Endodermal cell (in vitro differentiated cells): ENCODE measurements at places on chromosomes 6 and 20.

DNA sequence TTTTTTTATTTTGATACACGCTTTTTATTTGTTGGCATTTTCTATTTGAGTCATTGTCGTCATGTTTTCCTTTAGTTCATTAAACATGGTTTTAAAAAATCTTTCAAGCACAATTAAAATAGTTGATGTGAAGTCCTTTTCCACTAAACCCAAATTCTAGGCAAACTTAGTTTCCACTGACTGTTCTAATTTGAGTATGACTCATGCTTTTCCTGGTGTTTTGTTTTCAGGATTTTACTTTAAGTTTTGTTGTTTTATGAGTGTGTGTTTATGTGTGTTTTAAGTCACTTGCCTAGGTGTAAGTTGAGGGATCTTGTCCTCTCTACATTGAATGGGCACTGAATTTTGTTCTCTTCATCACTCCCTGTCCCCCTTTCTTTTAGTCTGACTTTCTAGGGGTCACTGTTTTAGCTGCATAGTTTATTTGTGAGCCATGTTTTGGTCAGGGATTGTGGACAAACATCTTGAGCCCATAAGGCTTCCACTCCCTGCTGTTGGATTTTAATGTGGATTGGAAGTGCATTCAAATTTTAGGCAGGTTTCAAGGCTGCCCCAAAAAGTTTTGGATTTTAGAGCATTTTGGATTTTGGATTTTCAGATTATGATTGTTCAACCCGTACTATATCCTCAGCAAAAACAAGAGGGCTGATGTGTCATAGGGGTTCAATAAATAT lies 94.8 kb downstream of the CDYL start:
- H3K4me3 ChIP-seq, result no peak overlapping the region
- H3K27ac ChIP-seq, result no peak overlapping the region
- no peak for DNase-seq
- no peaks in the 10 kb centered on the region for H3K4me1 ChIP-seq
- no peaks in the 10 kb centered on the region for H3K27me3 ChIP-seq

- H3K4me1 ChIP-seq, result no peaks in the 10 kb centered on the region
- DNase-seq, result no peak
- no peaks in the 10 kb centered on the region for H3K27me3 ChIP-seq
- no peak overlapping the region for H3K27ac ChIP-seq
Measured at GRCh38 chr6:169776379-169776778, 25.0 kb downstream of the ERMARD start.

DNA sequence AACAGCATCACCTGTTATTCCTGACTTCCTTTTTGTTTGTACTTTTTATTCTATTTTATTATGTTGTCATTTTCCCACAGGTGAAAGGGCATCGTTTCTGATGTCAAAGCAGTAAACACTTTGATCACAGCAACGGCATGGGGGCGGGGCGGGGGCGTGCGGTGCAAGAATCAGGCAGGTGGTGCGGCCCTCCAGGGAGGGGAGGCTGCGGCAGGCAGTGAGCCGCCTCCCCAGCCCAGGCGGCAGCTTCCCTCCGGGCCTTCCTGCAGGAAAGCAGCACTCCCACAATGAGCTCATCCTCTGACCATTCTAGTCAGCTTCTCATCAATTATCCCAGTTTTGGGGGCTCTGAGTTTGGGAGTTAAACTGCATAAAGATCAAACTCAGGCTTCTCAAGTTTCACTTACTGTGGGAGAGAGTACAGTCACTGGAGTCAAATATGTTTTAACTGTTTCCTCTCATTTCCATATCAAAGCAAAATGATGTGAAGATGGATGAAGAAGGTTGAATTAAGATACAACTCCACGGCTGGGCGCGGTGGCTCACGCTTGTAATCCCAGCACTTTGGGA lies 608.4 kb upstream of the AGPAT4 start:
- no peak overlapping the region for H3K4me3 ChIP-seq
- H3K36me3 ChIP-seq, result no peaks in the 10 kb centered on the region
- no peaks in the 10 kb centered on the region for H3K4me1 ChIP-seq
- H3K27me3 ChIP-seq, result no peaks in the 10 kb centered on the region
- no peak for DNase-seq
- no peak overlapping the region for H3K27ac ChIP-seq

GRCh38 chr6:144415014-144415413 lies 129.9 kb downstream of the UTRN start:
- no peaks in the 10 kb centered on the region for H3K4me1 ChIP-seq
- no peaks in the 10 kb centered on the region for H3K36me3 ChIP-seq
- no peak overlapping the region for H3K27ac ChIP-seq
- H3K4me3 ChIP-seq, result no peak overlapping the region
- no peaks in the 10 kb centered on the region for H3K27me3 ChIP-seq

DNA sequence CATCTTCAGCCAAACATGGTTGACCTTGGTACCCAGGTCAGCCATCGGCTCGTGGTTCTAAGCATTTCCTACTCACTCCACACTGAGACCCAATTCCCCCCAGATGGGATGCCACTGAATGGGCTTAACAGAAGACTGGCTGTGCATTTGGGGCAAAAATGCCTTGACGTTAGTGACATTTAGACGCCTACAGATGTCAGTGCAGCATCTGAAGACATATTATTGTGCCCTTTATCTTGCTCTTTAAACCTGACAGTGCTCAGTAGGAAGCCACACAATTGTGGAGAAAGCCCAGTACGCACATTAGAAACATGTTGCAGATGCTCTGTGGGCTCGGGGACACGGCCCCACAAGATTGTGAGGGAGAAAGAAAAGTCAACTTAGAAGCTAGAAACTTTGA lies 414.7 kb downstream of the PTPRT start:
- no peak overlapping the region for H3K27ac ChIP-seq
- DNase-seq, result no peak
- no peaks in the 10 kb centered on the region for H3K36me3 ChIP-seq
- no peak overlapping the region for H3K4me3 ChIP-seq
- no peaks in the 10 kb centered on the region for H3K27me3 ChIP-seq

DNA sequence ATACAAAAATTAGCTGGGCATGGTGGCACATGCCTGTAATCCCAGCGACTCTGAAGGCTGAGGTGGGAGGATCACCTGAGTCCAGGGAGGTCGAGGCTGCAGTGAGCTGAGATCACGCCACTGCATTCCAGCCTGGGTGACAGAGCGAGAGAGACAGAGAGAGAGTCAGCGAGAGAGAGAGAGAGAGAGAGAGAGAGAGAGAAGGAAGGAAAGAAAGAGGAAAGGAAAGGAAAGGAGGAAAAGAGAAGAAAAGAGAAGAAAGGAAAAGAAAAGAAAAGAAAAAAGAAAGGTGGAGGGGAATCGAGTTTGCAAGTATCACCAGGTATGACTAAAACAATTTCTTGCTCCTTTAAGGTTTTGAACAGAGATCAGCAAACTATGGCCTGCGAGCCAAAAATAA lies 152.3 kb downstream of the BTBD9 start:
- no peaks in the 10 kb centered on the region for H3K36me3 ChIP-seq
- no peak overlapping the region for H3K27ac ChIP-seq
- DNase-seq, result no peak

DNA sequence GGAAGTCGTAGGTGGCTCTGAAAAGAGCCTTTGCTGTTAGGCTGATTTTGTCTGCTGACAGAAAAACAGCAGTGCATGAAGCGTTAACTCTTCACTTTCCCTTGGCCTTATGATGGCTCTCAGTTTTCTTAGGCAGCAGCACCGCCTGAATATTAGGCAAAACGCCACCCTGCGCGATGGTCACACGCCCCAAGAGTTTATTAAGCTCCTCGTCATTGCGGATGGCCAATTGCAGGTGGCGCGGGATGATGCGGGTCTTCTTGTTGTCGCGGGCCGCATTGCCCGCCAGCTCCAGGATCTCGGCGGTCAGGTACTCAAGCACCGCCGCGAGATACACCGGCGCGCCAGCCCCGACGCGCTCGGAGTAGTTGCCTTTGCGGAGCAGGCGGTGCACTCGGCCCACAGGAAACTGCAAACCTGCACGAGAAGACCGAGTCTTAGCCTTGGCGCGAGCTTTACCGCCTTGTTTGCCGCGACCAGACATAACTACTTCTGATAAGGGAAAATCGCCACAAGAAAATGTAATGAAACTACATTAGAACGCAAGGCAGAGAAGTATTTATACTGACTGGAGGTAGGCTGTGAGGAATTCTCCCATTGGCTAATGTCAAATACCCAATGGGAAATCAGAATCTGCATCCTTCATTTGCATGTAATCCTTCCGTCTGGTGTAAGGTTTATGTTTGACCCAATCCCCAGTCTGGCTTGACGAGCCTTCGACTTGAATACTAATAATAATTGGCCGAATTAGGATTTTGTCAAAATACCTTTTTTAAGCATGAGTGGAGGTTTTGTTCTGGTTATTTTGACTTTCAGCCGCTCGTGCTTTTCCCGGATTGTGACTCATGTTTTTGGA lies 53.9 kb upstream of the HFE start:
- H3K27ac ChIP-seq, result peak overlapping the region; percentile 86
- peak overlapping the region; percentile 88 for H3K4me3 ChIP-seq
- H3K27me3 ChIP-seq, result no peaks in the 10 kb centered on the region
- DNase-seq, result peak; percentile 87

- no peaks in the 10 kb centered on the region for H3K27me3 ChIP-seq
- H3K36me3 ChIP-seq, result no peaks in the 10 kb centered on the region
- H3K4me3 ChIP-seq, result no peak overlapping the region
- no peak overlapping the region for H3K27ac ChIP-seq
- no peaks in the 10 kb centered on the region for H3K4me1 ChIP-seq
Measured at GRCh38 chr20:42402455-42402854, 784.3 kb upstream of the CHD6 start.

- H3K4me3 ChIP-seq, result no peak overlapping the region
- no peak overlapping the region for H3K27ac ChIP-seq
- H3K4me1 ChIP-seq, result no peaks in the 10 kb centered on the region
- H3K36me3 ChIP-seq, result no peaks in the 10 kb centered on the region
- no peaks in the 10 kb centered on the region for H3K27me3 ChIP-seq
- no peak for DNase-seq
Measured at GRCh38 chr6:78607189-78607588, 260.2 kb upstream of the IRAK1BP1 start.

DNA sequence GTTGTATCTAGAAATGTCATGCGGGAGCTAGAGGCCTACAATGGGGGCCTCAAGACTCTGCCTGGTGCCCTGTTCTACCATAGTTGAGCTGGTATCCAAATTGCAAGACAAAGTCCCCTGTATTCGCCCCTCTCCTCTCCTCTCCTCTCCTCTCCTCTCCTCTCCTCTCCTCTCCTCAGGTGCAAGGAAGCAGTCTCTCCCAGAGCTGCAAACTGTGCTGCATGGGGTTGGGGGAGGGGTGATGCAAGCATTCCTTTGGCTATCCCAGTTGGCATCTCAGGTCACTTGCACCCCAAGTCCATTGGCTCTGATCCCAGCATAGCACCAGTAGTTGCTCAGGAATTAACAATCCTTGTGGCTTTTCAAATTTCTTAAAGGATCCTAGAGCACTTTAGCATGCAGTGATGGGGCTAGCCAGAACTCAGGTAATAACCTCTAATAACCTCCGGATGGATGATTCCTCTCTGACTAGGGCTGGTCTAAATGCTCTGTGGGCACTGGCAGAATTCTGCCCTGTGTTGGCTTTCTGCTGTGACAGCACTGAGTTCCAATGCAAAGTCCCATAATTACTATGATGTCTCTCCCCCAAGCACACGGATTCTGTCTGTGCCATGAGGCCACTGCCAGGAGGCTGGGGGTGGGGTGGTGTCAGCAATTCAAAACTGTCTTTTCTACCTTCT lies 35.3 kb downstream of the TAF11 start:
- no peak overlapping the region for H3K4me3 ChIP-seq
- no peaks in the 10 kb centered on the region for H3K27me3 ChIP-seq
- no peak overlapping the region for H3K27ac ChIP-seq

GRCh38 chr6:137016356-137016755 lies 28.4 kb downstream of the IL20RA start:
- H3K4me3 ChIP-seq, result no peak overlapping the region
- no peak overlapping the region for H3K27ac ChIP-seq
- H3K27me3 ChIP-seq, result no peaks in the 10 kb centered on the region
- no peak for DNase-seq

- peak; percentile 74 for DNase-seq
- peak overlapping the region; percentile 80 for H3K4me3 ChIP-seq
Measured at GRCh38 chr6:28543651-28544610, 18.2 kb downstream of the GPX5 start.

DNA sequence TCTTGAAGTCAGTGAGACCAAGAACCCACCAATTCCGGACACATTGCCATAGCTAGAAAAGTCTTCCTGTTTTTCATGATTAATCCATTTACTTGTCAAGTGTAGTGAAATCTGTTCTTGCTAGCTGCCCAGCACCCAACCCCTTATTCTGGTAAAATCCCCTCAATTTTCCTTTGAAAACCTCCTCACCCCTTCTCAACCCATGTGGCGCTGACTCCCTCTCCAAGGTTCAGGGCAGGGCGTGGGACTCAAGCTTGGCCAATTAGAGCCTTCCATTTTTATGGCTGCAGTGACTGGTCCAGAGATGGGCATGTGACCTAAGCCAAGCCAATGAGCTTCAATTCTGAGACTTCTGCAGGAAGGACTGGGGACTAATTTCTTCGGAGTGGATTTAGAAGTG lies 9.8 kb upstream of the ZBP1 start:
- no peak for DNase-seq
- no peaks in the 10 kb centered on the region for H3K4me1 ChIP-seq
- no peaks in the 10 kb centered on the region for H3K36me3 ChIP-seq
- H3K4me3 ChIP-seq, result no peak overlapping the region
- H3K27ac ChIP-seq, result no peak overlapping the region

DNA sequence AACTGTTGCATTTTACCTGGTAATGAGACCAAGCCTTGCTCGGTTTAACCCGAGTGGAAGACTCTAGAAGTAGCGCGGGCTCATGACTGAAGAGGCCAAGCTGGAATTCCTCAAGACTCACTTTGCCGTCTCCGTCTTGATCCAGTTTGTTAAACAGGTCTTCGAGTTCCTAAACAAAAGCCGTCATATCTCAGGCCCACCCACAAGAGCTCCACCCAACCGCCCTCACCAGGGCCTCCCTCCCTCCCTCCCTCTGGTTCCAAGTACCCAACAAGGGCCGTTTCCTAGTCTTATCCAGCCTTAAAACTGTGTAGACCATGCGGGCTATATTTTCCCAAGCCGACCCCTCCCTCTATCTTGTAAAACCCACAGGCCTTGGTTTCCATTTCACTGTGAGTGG lies 81.4 kb downstream of the NINL start:
- no peaks in the 10 kb centered on the region for H3K27me3 ChIP-seq
- no peak overlapping the region for H3K27ac ChIP-seq
- DNase-seq, result no peak
- H3K4me3 ChIP-seq, result no peak overlapping the region
- peaks cover 3% of the 10 kb centered on the region for H3K4me1 ChIP-seq

DNA sequence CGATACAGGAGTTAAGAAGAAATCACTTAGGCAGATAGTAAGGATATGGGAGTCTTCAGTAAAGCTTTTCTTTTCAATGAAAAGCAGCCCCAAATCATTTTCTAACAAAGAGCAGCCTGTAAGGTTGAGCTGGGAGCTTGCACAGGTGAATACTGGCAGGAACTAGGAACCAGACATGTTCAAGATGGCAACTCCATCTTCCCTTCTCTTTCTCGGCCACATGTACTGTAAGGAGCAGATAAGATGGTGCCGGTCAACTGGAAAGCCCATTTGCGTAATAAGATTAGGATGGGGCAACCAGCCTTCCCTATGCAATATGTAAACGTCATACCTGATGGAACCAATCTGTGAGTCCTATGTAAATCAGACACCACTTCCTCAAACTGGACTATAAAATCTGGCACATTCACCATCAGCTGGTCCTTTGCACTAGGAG lies 46.2 kb upstream of the RNGTT start:
- H3K4me3 ChIP-seq, result peak overlapping the region; percentile 59
- H3K27me3 ChIP-seq, result no peaks in the 10 kb centered on the region
- DNase-seq, result no peak
- H3K27ac ChIP-seq, result no peak overlapping the region
- H3K36me3 ChIP-seq, result no peaks in the 10 kb centered on the region
- H3K4me1 ChIP-seq, result peaks cover 10% of the 10 kb centered on the region
